Large intestine (tissue), 12 donors: ENCODE measurements at places on chromosomes 5 and 9. TPM values are rescaled to one million over a fixed set of nuclear protein-coding genes. Genes with fewer than 3 reads are reported as not detected.
A peak's percentile ranks its signal among the peaks of the same experiment; 100 is the strongest.

- H3K4me1 ChIP-seq: no peaks in the 10 kb centered on the region
- no peak overlapping the region for H3K27ac ChIP-seq
- H3K27me3 ChIP-seq: no peaks in the 10 kb centered on the region
- no peaks in the 10 kb centered on the region for H3K36me3 ChIP-seq
- no peak for DNase-seq
- no peak overlapping the region for H3K4me3 ChIP-seq
Observed at GRCh38 chr5:112594095-112594850, 143.4 kb upstream of the APC start.

DNA sequence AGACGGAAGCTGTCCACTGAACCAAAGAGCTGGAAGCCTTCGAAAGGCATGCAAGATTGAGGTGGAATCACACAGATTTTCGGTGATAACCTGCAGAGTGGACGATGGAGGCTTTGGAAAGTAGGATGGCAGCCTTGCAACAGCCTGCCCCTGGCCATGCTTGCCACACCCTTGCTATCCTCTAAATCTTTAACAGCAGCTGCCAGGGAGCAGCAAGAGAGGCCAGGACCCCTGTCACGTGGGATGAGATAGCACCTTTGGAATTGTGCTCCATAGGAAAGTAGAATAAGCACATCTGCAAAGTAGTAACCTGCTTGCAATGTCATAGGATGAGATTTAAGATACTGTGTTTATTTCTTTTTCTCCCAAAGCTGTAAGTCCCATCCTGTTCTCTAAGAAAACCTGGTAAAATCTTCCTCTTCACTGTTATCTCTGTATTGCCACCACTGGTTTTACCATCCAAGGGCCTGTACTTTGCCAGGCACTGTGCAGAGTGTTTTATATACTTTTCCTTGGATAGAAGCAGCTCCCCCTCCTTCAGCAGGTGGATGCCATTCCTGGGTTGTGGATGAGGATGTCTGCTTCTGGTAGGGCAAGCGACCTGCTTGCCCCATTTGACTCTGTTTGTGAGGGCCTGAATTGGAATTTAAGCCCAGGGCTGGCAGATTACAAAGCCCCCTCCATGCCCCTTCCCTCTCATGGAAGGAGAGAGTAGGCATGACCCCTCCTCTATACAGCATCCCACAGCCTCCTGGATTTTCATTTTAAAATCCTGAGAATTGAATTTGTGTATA, 10.1 kb downstream of the TRIO start:
- peak overlapping the region; percentile 70 for H3K27ac ChIP-seq
- no peak overlapping the region for H3K4me3 ChIP-seq
- no peaks in the 10 kb centered on the region for H3K27me3 ChIP-seq
- no peaks in the 10 kb centered on the region for H3K36me3 ChIP-seq
- DNase-seq: peak; percentile 56

DNA sequence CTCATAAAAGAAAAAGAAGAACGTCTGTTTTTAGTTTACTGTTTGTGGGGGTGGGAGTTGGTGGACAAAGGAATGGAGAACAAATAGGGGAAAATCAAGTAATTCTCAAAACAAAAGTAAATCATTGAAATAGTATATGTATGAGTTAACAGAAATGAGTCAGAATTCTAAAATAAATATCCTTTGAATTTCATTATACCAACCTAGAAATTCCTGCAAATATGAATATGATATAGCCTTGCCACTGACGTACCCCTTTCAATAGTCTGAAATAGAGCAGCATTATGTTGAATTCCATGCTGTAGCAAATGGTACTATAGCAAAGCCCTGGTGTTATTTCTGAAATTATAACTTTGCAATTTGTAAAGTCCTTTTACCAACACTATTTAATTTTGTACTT, 29.6 kb upstream of the DTWD2 start:
- no peak overlapping the region for H3K27ac ChIP-seq
- no peaks in the 10 kb centered on the region for H3K27me3 ChIP-seq
- no peak for DNase-seq
- H3K36me3 ChIP-seq: no peaks in the 10 kb centered on the region
- H3K4me1 ChIP-seq: no peaks in the 10 kb centered on the region

- DNase-seq: no peak
- no peaks in the 10 kb centered on the region for H3K27me3 ChIP-seq
- H3K27ac ChIP-seq: no peak overlapping the region
- no peak overlapping the region for H3K4me3 ChIP-seq
- no peaks in the 10 kb centered on the region for H3K4me1 ChIP-seq
- peaks cover 12% of the 10 kb centered on the region for H3K36me3 ChIP-seq
Observed at GRCh38 chr5:37724395-37725125, 115.3 kb downstream of the GDNF start.

IFNA2 gene
- not detected for polyA plus RNA-seq
